Hypothalamus (tissue), 51 donors: ENCODE measurements at places on chromosomes 12 and 14.

GRCh38 chr12:115597157-115597712, 680.3 kb downstream of the MED13L start:
- no peak for DNase-seq

GRCh38 chr12:64072916-64073575, 149.1 kb downstream of the KICS2 start:
- DNase-seq: no peak

DNA sequence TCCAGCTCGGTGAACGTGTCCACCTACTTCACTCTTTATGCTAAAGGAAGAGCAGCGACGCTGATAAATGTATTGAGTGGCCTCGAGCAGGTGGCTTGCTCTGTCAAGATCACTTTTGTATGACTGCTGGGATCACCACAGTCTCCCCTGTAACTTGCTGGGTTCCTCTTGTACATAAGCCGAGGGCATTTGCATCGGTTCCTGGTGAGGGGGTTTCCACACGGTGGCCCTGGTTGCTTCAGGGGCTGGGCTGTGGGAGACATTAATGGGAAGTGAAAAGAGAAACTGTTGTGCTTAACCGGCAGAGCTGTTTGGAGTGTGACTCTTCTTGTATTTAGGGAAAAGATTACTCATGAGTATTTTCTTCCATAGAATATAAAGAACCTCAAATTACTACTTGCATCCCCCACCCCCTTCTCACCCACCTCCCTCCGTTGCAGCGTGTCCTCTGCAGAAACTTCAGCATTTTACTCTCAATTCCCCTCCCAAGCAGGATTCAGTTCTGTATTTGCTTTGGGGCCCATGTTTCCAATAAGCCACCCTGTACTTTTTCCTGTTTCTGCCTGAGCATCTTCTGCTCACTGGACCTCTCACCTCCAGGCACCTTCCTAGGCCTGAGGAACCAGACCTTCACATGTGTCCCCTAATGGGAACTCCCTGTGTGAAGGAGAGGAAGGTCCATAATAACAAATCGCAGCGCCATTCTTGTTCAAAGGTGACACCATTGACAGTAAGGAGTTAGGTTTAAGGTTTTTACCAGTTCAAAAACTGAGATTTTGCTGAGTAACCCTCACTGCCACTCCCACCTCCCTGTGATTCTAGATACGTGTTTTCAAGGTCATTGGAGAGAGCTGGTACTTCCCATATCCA, 187.0 kb downstream of the ETV6 start:
- DNase-seq: no peak

DNA sequence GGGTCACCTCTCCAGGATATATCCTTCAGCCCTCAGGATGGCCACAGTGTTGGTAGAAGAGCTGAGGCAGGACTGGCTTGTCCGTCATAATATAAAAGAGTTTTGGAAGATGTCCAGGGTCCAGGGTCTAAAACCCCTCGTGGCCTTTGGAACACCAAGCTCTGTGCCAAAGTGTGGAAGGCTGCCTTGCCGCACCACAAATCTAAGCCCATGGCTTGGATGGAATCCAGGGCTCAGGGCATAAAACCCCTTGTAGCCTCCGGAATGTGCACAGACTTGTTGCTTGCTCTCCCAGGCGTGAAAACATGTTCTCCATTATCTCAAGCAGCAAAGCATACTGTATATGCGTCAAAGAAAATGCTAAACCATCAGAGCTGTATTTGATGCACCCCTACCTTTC, 46.7 kb downstream of the TNFAIP2 start:
- no peak for DNase-seq

GRCh38 chr14:105485739-105486162, 935 bp upstream of the CRIP1 start:
- DNase-seq: no peak

GRCh38 chr14:83960832-83961512, 1569.0 kb upstream of the FLRT2 start:
- DNase-seq: no peak

DNA sequence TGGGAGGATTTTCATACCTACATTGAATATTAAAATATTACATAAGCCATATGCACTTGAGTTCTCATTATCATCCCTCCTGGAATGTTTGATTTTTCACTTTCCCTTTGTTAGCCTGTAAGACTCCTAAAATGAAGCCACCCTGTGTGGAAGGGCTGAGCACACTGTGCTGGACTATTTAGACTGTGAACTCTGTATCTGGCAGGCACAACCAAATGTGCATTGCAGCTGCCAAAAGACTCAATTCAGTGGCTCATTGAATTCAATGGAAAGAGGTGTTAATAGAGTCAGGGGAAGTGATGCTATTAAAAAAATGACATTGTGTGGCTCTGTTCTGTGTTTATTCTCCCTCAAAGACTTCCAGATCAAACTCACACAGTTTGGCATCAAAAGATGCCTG, 111.1 kb downstream of the SMOC1 start:
- no peak for DNase-seq

DNA sequence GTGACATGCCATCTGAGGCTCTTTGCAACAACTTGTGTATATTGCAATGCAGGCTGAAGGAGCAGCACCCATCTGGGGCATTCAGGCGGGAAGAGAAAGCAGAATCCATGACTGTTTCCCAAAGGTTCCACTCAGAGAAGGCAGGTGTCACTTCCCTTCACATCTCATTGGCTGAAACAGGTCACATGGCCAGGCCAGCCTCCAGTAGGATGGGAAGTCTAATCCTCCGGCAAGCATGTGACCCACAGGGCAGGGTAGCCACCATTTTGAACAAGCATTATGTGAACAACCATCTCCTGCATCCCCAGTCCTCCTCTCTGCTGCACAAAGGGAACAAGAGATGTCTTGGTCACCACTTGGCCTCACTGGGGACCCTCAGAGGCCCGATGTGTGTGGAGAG, 70.6 kb downstream of the RIN3 start:
- DNase-seq: no peak

GRCh38 chr14:81209167-81209836, 11.5 kb downstream of the GTF2A1 start:
- DNase-seq: no peak

DNA sequence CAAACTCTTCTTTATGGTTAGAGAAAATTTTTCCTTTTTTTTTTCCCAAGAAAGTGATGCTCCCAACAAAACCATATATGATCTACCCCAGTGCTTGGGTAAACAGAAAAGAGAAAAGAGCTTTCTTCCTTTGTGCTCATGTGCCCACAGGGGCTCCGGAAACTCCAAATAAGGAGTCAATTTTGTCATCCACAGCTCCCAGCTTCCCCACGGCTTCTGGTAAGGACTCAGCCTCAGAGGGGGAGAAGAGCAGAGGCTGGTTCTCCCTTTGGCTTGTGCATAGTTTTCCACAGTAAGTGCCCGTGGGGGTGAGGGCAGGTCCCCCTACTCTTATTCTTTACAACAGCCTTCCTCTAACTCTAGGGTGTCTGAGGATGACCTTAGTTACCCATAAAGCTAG, 13.3 kb upstream of the RGS6 start:
- DNase-seq: no peak

DNA sequence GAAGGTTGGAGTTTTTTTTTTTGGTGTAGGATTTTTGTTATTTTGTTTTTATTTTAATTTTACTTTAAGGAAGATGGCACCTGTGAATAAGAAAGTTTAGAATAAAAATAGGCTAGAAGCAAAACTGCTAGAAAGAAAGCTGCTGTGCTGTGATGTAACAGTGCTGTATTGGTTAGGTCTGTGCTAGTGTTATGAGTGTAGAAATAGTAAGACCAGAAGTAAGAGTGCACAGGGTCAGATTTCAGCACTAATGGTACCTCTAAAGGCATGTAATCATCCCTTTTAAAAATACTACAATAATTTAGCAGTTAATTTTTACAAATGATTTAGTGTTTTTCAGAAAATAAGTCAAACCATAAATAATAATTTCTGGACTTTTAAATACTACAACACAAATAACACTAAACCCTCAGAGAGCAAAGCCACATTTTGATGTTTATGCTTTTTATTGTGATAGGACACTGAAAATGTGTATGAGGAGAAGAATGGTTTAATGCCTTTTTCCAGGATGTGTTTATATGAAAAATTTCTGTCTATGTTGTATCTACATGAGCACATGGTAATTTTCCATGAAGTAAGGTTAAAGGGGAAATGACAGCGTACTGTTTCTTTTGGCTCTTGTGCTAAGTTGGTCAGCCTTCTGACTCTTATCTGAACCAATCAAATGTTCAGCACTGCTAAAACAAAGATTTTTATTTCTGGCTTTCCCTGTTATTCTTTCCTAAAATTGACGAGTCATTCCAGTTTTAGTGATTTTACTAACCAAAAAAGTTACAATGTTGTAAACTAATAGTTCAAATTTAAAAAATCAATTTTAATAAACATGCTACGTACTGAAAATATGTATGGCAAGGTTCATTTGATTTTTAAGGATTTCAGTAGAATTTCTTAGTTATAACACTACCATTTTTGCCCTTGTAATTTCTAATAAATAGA, 96.1 kb downstream of the PPHLN1 start:
- DNase-seq: no peak

GRCh38 chr12:5592310-5592709, 160.4 kb downstream of the NTF3 start:
- no peak for DNase-seq

DNA sequence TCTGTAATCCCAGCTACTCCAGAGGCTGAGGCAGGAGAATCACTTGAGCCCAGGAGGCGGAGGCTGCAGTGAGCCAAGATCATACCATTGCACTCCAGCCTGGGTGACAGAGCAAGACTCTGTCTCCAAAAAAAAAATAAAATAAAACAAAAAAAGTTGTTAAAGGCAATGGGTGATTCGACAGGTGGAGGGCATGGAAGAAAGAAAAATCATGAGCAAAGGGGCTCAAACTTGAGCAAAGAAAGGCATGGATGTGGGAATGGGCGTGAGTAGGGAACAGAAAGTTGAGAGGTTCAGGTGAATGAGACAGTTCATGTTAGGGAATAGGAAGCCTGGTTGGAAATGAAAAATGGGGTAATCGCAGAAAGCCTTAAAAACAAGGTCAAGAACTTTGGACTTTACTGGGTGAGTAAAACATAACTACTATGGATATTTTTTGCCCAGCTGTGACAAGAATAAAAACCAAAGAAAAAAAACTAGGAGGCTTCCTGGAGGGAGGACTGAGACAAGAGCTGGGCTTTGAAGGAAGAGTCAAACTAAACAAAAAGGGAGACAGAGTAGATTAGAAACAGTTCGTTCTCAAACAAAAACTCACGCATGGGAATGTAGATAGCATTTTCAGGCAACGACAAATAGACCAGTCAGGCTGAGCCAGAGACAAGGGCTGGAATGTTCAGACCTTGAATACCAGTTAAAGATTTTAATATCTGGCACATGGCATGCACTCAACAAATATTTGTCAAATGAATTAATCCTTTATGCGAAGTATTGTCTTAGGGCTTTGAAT, 18.8 kb downstream of the PYM1 start:
- DNase-seq: no peak

DNA sequence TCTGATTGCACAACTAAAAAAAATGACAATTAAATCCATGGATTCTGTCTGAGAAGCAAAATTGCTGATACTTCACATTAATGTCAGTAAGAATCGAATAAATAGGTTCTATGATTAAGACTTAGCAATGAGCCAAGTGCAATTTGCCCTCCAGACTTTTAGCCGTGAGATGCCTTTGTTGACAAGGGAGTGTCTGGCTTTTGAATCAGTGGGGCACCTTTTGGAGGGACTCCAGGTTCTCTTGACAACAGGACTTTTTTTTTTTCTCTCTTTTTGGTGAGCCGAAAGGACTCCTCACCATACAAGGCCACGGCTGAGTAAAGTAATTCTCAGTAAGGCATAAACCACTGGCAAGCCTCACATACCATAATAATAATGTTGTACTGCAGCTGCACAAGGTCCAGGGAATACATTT, 4.7 kb upstream of the MDM1 start:
- no peak for DNase-seq

GRCh38 chr12:5518584-5519365, 86.9 kb downstream of the NTF3 start:
- no peak for DNase-seq

DNA sequence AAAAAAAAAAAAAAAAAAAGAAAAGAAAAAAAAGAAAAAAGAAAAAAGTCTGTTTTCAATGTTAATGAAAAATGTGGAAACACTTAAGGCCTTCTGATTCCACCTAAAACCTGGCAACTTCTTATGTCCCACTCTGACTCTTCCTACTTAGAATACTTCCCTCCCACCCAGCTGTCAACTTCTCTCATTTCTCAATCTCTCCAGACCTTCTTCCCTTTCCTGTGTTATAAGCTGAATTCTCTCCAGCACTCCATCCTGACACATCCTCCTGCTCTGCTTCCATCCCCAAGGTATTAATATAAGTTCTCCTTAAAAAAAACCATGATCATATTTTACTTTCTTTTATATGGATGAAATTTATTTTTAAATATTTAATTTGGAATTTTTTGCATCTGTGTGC, 20.3 kb upstream of the TMTC1 start:
- DNase-seq: no peak

DNA sequence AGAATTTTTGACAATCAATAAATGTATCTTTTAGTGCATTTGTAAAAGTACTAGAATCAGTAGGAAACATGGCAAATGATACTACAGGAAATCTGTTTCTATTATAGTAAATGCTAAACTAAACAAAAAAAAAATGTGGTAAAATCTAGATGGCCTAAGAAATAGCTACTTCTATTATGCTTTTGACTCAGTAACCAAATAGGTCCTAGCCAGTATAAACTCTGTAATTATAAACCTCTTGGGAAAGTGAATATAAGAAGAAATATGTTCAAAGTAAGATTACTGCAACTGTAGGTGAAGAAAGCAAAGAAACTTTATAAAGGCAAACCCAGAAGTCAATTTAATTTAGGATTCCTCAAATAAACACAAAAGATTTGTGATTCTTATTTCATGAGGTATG, 581.2 kb downstream of the LRFN5 start:
- no peak for DNase-seq

- DNase-seq: no peak
Measured at GRCh38 chr12:40716037-40716436, 23.8 kb downstream of the CNTN1 start.

- DNase-seq: no peak
Measured at GRCh38 chr12:56261503-56262232, 3.5 kb upstream of the ANKRD52 start.

DNA sequence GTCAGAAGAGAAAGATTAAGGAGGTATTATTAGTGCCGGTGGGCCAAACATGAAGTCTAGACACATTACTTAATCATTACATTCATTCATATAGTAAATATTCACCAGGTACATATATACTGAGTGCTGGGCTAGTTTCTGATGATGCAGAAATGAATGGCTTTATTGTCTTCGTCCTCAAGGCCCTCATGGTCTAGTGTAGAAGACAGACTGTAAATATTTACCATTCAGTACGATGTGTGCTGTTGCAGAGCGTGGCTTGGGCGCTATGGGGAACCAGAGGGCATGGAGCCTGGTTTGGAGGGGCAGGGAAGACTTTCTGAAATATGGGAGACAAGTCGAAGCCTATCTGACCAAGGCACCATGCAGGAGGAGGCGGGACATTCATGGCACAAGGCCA, 37.0 kb upstream of the TCL1B start:
- DNase-seq: no peak

DNA sequence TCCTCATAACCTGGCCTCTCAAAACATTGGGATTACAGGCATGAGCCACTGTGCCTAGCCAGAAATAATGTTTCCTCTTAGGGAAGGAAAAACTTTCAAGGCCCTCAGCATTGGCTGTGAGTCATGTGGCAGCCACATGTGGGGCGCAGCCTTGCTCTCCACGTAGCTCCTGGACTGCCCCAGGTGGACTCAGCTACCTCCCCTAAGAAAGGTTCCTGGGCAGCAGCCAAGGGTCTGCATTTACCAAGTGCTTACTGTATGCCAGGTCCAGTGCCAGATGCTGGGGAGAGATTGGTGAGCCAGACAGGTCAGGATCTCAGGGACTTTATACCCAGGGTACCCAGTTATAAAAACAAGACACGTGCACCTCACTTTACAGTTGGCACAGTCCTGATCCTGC, 3.7 kb upstream of the TRPV4 start:
- DNase-seq: no peak
